Fibroblast of lung (primary cell): ENCODE measurements at places on chromosomes 7 and 10.

DNA sequence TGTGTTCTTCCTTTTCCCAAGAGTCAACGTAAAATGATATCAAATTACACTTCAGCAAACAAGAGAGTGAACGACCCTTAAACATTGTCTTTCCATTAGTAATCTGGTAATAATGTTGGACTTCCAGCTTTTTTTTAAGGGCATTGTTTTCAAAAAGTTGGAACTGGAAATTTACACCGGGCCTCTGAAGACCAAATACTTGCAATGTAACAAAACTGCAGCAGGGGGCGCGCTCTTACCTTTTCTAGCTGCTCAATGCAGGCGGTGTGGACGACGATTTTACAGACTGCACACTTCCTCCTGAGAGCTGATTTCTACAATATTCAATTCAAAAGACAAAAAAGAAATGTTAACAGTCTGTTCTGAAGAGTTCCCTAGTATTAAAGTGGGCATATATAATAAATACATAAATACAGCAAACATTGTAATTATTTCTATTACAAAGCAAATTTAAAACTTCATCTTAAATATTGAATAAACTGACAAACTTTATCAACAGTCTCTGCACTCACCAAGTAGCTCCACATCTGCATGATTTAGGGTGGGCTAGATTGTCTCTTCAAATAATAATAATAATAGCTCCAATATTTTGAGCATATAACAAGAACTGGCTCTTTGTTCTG lies 190.4 kb downstream of the DGKI start:
- DNase-seq = peak; percentile 79

DNA sequence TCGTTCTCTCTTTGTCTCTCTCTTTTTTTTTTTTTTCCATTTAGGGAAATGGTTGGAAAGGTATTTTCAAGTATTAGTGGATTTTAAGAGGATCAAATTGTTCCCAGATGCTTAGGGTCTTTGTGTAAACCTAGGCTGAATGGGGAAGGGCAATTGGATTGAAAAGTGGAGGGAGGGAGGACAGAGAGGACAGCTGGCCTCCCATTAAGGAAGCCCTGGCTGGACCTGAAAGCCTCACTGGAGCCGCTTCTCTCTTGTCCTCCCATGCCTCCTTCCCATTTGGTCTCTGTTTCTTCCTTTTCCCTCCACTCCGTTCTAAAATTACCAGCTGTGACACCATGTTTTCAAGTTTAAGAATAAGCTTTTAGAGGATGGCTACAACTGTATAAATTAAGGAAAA lies 104.1 kb downstream of the TACC2 start:
- DNase-seq = no peak

- DNase-seq = peak; percentile 40
These were observed 157.0 kb downstream of the TAX1BP1 start for GRCh38 chr7:27897001-27897400.

- DNase-seq = no peak
These were observed 990.4 kb downstream of the NRG3 start for GRCh38 chr10:82865366-82865765.

DNA sequence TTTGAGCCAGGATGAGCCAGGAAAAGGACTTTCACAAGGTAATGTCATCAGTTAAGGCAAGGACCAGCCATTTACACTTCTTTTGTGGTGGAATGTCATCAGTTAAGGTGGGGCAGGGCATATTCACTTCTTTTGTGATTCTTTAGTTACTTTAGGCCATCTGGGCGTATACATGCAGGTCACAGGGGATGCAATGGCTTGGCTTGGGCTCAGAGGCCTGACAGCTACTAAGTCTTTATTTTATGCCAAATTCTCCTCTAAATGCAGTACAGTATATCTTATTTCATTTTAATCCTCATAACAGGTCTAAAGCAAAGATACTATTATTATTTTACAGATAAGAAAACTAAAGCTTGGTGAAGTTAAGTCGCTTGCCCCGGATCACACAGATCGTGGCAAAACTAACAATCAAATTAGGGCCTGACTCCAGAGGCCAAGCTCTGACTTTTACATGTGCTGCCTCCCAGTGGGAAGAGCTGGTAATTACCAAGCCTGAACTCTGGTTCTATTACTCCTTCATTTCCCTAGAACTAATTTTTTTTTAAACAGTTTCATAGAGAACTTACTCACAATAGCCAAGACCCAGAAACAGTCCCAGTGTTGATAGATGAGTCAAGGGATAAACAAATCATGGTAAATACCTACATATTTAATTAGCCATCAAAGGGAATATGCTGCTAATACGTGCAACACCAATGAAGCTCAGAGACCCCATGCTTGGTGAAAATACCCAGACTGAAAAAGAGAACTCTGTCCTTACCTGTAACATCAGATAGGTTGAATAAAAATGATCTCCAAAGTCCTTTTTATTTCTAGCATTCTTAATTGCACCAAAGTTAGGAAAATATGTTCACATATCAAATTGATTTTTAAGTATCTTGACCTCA lies 35.4 kb downstream of the C7orf25 start:
- DNase-seq = peak; percentile 71

DNA sequence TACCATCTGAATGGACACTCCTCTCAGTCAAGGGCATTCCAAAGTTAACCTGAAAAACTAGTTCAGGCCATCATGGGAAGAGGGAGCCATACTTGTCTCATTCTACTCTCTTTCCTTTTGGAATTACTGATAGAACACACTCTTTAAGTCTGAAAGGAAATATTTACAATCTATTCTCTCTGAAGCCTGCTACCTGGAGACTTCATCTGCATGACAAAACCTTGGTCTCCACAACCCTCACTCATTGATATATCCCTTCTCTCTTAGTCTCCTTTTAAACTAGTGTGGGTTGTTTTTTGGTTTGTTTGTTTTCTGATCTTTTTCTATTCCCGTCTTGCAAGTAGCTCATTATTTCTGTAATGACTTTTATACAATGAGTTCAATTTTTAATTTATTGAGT lies 169.5 kb downstream of the C1GALT1 start:
- DNase-seq = no peak

GRCh38 chr7:44727158-44727936 lies 21.3 kb upstream of the ZMIZ2 start:
- peak; percentile 86 for DNase-seq
